Forelimb muscle (tissue), 1 donor: ENCODE measurements at places on chromosomes 4 and X. TPM values are rescaled to one million over a fixed set of nuclear protein-coding genes. Genes with fewer than 3 reads are reported as not detected.

Gene KLHL4
- 11.6 TPM for polyA plus RNA-seq

DNA sequence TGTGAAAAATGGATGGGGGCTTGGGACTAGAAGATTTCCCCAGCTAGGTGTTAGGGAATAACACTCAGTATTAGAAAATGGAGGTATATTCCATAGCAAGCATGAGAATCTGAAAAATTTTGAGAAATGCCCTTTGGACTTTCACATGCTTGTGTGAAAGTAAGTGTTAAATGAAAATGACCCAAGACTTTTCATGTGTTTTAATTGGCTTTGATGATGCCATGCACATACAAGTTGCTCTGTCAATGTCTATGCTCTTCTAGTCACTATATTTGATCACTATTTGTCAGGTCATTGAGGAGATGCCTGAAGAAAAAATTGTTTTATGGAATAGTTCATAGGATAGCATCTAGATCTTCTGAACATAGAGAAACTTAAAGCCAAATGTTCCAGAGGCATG is 147.6 kb downstream of the SH2D1A start:
- no peak for DNase-seq

GRCh38 chr4:151322570-151322969 is 2.8 kb downstream of the SH3D19 start:
- DNase-seq, result no peak

GRCh38 chrX:76420237-76420636 is 7.3 kb upstream of the MAGEE1 start:
- no peak for DNase-seq
